ENCODE measurements at places on chromosomes 6 and 20.
A peak's percentile ranks its signal among the peaks of the same experiment; 100 is the strongest.

GRCh38 chr6:16493112-16493511 lies 254.7 kb downstream of the GMPR start:
- DNase-seq, result no peak

- DNase-seq, result no peak
Observed at GRCh38 chr20:24875078-24875477, 74.0 kb upstream of the CST7 start.

- no peak for DNase-seq
Observed at GRCh38 chr6:39956936-39957335, 22.7 kb upstream of the MOCS1 start.

DNA sequence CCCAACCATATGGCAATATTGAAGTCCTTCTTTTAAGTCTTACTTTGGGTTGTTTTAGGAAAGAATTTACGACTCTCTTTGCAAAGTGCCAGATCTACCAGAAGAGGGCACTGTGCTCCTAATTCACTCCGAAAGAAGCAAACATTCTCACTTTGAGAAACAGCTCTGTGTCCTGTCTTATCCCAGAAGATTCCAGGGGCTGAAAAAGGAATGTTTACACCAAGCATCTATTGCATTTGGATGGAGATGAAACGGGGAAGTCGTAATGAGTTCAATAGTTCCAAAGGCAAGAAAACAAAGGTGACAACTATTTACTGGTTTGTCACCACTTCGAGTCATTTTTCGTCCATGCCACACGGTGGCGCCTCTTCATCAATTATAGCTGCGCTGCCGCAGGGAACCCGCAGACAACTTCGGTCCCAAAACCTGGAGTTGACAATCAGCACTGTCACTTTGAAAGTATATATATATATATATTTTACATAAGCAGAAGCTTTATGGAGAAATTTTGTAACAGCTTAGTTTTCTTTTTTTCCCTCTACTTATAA lies 121.6 kb downstream of the MOXD1 start:
- peak; percentile 84 for DNase-seq

GRCh38 chr6:31776989-31777666 lies at the start of gene VWA7:
TSS of gene VWA7 (minus strand) at chr6:31777328. CDS start at chr6:31776779, 549 bp downstream.
- DNase-seq, result peak; percentile 81

- no peak for DNase-seq
Observed at GRCh38 chr6:41344876-41345275, 9.5 kb downstream of the NCR2 start.

DNA sequence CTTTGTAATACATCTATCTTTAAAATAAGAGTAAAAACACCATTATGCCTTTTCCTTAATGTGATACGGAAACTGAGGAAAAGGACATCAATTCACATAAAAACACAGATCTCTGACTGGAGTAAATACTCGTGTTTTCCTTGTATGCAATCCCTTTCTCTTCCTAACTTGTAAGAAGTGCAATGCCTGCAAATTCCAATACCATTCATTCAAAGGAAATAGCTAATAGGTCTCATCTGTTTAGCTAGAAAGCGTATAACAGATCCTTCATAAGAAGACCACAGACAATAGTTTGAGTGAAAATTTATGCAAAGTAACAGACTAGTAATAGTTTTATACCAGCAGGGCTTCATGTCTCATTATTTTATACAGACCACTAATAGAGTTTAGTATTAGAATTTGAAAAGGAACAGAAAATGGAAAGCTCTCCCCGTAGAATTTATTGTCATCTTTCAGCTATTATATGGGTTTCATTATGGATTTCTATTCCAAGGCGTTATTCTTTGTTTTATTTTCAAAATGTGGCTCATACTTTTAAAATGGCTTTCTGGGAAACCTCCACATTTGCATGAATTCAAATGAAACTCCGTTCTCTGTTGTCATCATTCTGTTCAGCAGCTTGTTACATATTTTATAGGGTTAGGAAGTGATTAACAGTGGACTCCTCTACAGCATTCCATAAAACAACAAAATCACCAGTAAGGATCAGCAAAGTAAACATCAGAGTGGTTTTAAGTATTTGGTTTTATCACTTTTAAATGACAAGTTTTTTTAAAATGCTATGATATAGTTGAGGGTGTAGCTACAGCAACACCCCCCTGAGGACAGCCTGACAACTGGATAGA lies 186.7 kb downstream of the BTBD9 start:
- no peak for DNase-seq

DNA sequence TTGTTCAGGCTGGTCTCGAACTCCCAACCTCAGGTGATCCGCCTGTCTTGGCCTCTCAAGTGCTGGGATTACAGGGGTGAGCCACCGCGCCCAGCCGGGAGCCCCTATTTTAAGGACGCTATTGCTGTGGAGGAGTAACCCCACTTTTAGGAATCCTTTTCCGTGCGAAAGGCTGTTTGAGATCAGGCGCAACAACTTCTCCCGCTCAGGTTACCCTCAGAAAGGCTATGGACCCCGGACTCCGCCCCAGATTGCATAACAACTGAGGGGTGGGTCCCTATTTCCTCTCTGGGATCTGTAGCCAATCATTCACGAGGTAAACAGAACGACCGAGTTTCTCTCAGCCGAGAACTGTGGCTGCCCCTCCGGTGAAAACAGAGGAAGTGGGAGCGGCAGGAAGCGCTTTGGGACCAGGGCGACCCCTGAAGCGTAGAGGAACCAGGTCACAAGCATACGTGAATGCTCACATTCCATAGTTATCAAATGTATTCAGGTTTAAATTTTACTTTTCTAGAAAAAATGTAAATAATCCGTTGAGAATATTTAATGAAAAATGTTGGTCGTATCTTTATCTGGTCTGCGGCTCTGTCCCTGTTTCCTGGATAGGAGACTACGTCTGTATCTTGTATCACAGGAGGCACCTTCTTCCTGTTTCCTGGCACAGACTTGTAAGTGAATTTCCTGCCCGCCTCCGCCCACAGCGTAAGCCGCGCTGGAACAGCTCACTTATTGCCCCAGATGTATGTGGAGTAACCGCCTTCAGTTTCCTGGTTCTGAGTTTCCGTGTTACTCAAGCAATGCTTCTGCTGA lies 26.8 kb downstream of the HLA-E start:
- peak; percentile 99 for DNase-seq

DNA sequence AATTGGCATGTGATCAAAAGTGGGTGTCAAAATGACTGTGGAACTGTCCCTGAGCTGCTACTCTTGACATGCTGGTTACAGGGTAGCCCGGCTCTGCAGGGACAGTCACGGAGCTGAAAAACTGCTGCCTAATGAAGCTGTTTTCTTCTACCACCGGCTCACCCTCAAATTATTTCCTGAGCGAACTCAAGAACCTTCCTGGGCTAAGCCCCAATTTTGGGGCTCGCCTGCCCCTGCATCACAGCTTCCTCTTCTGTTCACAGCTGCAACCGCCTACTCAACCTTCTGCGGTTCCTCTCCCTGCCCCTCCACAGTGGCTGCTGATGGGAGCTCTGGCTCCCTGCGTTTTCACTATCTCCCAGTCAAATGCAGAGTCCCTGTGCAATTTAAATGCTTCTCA lies 110.8 kb upstream of the MLN start:
- DNase-seq, result peak; percentile 64

GRCh38 chr6:138013959-138014358 lies 93.3 kb downstream of the PERP start:
- no peak for DNase-seq

GRCh38 chr6:158418501-158418900 lies 106.2 kb downstream of the TULP4 start:
- DNase-seq, result no peak

All from suppressor macrophage treated with lipopolysaccharide for 4 hours (primary cell).